ENCODE measurements at places on chromosomes 2 and 18.

DNA sequence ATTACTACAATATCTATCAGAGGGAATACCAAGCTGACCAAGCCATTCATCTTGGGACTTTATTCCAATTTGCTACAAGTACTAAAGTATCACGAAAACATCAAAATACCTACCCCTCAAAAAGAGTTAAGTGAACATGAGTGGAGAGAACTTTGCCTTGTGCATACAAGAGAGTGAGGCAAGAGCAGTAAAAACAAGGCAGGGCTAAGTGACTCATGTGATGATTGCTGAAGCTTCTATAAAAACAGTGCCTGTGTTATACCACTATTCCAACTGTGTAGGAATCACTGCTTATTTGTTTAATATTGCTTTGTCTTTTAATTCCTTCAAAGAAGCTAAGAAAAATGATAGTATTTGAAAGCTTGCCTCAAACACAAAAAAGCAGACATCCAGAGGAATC, 61.2 kb downstream of the FARSB start:
- no peak for DNase-seq

- no peak for DNase-seq
These were observed 150.1 kb downstream of the CTIF start for GRCh38 chr18:48688961-48689360.

DNA sequence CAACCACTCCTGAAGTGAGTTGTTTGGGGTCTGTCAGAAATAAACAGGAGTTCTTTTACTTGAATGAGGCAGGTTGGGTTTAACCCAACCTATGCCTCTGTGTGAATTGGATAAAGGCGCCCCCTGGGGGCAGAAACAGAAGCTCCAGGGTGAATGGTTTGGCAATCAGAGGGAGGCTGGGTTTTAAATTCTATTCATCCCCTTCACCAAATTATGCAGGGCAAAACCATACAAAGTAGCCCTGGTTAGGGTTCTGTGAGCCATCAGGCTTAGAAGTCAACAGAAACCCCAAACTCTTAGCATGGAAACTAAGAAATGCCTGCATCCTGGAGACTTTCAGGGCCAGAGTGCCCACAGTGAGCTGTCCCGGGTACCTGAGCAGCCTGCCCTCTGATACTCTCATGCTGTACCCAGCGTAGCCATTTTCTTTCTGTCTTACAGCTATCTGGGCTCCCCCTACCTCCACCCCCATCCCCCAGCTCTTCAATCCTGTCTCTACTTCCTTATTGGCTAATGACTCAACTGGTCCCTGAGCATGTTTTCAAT, 241.5 kb downstream of the ICOS start:
- DNase-seq: peak; percentile 46

DNA sequence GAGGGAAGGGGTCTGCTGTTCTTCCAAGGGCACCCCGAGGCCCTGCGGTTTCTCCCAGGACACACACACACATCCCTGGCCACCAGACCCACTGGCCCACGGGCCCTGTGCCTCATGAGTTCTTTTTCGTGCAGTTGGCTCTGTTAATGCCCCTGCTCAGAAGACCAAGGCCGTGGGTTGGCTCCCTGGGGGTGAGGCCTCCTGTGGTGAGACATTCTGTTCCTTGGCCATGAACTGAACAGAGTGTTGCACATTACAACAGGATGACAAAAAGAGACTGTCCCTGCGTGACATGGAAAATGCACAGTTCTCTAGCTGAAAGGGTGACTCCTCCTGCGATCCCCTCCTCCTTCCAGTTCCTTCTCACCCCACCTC, 30.7 kb downstream of the SH2D6 start:
- no peak for DNase-seq

GRCh38 chr2:151007365-151007764, 254.3 kb downstream of the RBM43 start:
- DNase-seq: no peak

GRCh38 chr2:191740016-191740419, 62.1 kb downstream of the NABP1 start:
- DNase-seq: no peak

DNA sequence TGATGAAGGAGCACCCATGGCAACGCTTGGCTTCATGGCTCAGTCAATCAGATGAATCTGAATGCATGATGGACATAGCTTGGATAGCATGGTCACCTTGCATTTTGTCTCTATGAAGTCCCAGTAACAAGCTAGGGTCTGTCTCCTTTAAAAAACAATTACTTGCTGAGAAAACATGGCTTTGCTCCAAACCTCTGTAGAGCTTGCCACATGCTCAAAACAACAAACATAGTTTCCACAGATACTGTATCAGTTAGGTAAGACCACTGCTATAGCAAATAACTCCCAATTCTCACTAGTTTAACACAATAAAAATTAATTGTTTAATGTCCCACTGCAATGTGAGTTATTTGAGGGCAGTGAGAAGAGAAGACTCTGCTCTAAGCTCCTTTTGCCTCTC, 401.0 kb downstream of the IRS1 start:
- DNase-seq: no peak

DNA sequence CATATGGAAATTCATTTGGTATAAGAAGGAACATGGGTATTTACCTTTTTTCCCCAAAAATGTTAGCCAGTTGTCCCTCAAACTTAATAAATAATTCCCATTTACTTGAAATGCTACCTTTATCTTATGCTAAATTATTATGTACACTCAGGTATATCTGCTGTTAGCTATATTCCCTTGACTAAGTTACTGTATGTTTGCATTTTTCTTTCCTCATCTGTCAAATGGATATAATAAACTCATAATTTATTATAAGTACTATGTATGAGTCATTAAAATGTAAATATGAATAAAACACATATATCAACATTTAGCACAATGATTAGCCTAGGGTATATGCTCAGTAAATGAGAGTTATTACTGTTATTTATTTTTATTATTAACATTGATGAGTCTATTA, 117.4 kb downstream of the PMS1 start:
- no peak for DNase-seq

- DNase-seq: no peak
These were observed 63.9 kb downstream of the TRPM8 start for GRCh38 chr2:233980955-233981561.

DNA sequence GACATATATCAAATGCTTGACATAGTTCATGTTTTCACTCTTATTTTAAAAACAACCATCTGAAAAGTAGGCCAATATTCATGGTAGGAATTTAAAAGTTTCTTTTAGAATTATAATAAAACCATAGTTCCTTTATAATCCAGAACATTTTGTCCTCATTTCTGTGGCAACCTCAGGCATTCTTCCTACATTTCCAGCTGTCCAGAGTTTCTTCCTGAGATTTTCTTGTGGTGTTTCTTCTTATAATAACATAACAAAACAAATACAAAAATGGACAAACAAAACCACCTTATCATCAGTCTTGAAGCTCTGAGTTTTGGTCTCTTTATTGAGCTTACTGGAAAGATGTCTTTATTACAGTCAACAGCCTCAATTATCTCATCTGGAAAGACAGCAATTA, 2028.6 kb upstream of the CELF4 start:
- DNase-seq: no peak

GRCh38 chr18:41719808-41720207, 235.2 kb upstream of the PIK3C3 start:
- DNase-seq: no peak

- no peak for DNase-seq
These were observed 171.4 kb downstream of the FSHR start for GRCh38 chr2:48982887-48983435.

- DNase-seq: no peak
These were observed 55.4 kb upstream of the MAP2 start for GRCh38 chr2:209368406-209368805.

DNA sequence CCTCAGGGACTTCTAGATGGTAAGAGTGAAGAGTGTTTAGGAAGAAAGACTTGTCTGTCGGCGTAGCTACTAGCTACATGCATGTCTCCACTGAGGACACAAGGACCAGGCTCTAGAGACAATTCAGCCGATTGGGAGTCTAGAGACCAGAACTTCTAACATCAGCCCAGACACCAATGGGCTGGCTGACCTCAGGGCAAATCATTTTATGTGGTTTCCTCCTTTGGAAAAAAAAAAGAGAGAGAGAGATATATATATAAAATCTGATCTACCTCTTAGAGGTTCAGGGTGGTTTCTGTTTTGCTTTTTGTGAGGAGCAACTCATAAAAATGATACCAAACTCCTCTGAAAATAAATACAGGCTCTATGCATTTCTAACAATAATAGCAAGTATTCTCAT, 212.8 kb downstream of the BCL2 start:
- DNase-seq: no peak

DNA sequence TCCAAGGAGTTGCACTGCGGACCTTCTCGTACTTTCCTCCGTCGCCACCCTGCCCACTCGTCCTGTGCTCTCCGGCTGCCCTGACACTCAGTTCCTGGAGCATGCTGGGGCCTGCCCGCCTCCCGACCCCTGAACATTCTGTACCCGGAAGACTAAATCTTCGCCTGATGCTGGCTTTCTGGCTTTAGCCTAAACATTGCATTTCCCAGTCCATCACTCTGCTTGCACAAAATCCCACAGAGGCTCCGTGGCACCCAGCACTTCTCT, 550 bp upstream of the SFXN5 start:
- DNase-seq: peak; percentile 39

GRCh38 chr2:234243871-234244565, 193.5 kb downstream of the SPP2 start:
- no peak for DNase-seq

GRCh38 chr2:145075454-145076062, 555.6 kb upstream of the ZEB2 start:
- no peak for DNase-seq

DNA sequence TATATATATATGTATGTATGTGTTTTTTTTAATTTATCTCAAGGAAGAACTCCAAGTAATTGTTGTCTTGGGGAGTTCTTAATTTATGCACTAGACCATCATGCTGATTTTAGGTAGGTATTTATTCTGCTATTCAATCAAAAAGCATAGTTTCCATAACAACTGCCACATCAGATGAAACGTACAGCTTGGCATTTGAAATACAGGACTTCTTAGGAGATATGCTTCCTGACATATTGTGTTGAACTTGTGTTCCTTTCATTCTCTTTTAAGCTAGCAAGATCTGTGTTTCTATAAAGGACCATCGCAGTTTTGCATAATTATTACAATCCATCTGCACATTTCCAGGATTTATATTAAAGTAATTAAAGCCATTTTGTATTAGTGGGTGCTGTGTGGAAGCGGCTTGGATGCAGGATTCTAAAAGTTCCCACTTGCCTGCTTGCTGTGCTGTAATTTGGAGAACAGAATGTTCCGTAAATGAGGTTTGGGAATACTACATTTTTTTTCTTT, 343.5 kb upstream of the FANCL start:
- DNase-seq: no peak

GRCh38 chr2:234195516-234195915, 145.0 kb downstream of the SPP2 start:
- DNase-seq: no peak

DNA sequence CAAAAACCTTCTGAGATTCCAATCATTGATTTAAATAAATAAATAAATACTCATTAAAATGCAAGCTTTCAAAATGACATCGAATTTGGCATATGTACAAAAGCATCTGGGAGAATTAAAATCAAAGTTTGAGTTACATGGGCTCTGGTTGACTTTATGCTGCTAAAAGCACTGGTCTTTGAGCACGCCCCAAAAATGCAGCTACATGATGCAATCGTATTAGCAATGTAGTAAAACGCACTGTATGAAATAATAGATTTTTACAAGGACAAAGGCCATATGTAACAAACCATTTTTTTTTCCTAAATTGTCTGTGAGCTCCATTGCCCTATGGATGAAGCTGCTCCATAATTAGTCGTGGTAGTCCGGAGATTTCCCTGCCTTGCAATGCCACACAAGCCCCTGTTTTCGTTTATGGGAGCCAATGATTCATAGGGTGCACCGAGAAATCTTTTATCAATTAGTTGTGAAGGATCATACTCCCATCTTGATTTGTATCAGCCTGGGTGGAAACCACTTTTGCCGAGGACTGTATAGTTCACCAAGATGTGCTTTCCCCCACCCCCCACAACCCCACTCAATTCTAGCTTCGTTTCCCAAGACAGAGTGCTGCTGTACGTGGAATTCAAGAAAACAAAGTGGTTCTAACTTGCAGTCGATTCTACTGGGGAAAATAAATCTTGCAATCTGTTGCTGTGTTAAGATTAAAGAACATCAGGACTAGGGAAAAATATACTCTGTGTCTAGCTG, 268.4 kb downstream of the IRS1 start:
- DNase-seq: no peak

DNA sequence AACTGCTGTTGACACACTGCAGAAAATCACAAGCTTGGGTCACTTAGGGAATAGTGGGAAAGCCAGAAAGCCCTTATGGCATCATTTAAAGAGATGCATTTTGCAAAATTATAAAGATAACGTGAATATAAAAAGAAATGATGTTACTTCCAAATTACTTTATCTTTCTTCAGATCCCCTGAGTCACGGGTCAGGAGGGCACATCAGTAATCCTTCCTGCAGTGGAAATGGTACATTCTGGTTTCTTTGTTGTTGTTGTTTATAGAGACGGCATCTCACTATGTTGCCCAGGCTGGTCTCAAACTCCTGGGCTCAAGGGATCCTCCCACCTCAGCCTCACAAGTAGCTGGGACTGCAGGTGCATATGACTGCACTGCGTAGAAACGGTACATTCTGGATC, 9.8 kb upstream of the EPG5 start:
- DNase-seq: no peak

GRCh38 chr2:38214209-38214717, 138.3 kb upstream of the CYP1B1 start:
- DNase-seq: no peak

- no peak for DNase-seq
These were observed 39.6 kb downstream of the ZEB2 start for GRCh38 chr2:144480285-144480684.

GRCh38 chr18:61093965-61094364, 239.3 kb upstream of the CDH20 start:
- no peak for DNase-seq

DNA sequence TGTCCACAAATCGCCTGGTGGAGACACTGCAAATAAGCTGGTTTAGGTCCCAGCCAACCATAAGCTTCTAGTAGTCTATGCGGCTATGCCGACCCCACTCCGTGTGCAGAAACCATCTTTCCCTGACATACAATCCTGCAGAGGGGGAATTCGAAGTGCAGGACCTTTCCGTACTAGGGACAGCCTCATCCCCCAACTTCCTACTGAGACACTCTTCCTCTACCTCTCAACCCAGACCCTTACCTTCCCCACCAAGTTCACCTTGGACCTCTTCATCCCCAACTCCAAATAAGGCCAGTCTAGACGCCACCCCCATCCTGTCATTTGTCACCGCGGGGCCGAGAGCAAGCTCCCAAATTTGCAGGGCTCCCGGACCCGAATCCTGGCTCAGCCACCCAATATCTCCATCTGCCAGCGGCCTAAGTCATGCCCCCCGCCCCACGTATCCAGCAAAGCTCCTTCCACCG, 496 bp downstream of the SUCLG1 start:
- peak; percentile 6 for DNase-seq

- peak; percentile 14 for DNase-seq
These were observed 37.5 kb downstream of the DDX18 start for GRCh38 chr2:117851969-117852368.

Measured in hematopoietic multipotent progenitor cell treated with erythropoietin and hydrocortisone succinate and interleukin-3 and kit ligand, for 8 days (in vitro differentiated cells).